ENCODE measurements at places on chromosomes 13 and 19.
A peak's percentile ranks its signal among the peaks of the same experiment; 100 is the strongest.

GRCh38 chr13:51938454-51938853 is 72.8 kb downstream of the ATP7B start:
- no peak for DNase-seq

DNA sequence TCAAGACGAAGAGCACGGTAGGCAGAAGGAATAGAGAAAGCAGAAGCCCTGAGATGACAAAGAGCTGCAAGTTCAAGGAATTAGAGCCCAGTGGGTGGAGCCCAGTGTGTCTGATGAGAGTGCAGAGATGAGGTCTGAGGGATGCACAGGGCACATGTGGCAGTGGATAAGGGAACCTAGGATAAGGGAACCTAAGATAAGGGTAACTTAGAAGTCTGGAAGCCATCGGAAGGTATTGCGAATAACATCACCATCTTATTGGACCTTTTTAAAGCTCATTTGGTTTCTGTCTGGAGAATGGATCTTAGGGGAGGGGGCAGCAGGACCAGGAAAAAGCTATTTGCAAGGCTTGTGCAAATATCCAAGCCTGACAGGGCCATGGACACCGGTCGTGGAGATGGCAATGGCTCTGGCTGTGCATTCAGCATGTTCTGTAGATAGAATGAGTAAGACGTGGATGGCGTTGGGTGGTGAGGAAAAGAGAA is 1.3 kb downstream of the FPR3 start:
- DNase-seq: no peak

DNA sequence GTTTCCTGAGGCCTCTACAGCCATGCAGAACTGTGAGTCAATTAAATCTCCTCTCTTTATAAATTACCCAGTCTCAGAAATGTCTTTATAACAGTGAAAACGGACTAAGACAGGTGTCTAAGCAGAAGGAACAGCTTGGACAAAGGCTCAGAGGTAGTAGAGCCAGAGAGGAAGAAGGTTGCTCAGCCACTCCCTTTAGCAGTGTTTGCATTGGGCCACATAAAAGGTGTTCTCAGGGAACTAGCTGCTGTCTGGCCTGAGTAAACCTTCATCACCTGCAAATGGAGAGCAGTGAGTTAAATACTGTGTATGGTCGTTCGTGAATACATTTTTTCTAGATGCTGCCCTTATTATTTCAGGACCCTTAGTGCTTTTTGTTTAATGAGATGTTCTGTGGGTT is 383.4 kb downstream of the EFNB2 start:
- DNase-seq: no peak

GRCh38 chr19:4144666-4145249 is 8.7 kb upstream of the CREB3L3 start:
- DNase-seq: no peak

GRCh38 chr13:111404746-111405145 is 84.3 kb downstream of the TEX29 start:
- DNase-seq: no peak

GRCh38 chr19:36051236-36051635 is 2.8 kb downstream of the THAP8 start:
- no peak for DNase-seq

GRCh38 chr19:39403331-39404312 is 3.0 kb upstream of the ZFP36 start:
- peak; percentile 90 for DNase-seq

DNA sequence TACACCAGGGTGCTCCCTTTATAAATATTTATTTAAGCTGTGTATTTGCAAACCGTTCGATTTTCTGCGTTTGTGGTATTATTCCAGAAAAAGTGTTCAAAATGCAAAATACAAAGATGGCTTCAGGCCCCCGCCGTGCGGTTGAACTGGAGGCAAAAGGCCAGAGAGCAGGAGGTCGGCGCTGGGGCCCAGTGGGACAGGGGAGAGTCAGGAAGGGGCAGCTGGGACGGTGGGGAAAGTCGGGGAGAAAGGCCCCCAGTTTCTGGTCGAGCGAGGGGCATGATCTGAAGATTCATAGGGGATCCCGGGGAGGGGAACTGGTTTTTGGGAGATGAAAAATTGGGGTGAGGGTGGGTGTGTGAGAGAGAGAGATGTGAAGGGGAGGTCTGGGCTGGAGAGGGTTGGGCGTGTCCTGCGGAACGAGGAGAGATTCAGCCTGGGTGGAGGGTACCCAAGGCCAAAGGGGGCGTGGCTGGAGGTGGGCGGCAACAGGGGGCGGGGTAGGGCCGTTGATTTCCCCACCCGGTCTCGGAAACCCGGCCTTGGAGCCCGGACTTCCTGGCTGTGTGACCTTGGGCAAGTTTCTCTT is 678 bp downstream of the ISOC2 start:
- no peak for DNase-seq

DNA sequence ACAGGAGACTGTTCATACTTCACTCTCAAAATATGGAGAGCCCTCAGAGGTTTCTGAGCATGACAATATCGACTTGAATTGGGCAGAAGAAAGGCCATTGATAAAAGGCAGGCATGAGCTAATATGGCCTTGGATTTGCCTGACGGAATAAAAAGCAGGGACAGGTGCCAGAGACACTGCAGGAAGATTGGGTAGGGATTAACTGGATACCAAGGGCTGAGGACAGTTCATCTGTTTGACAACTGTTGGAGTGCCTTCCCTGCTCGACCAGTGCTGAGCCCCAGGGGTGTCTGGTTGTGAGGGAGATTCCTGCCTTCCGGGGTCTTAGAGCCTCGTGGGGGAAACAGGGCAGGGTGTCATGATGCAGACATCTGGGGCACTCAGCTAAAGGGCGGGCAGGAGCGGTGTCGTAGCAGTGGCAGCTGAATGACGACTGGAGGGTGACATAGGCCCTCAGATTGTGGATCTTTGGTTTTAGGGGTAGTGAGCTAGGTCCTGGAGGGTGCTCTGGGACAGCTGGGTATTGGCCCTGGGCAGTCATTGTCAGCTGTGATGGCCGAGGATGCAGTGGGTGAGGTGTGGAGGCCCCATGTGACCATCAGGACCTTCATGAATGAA is 12.3 kb downstream of the GATAD2A start:
- DNase-seq: no peak

- DNase-seq: no peak
Measured at GRCh38 chr13:38316129-38316528, 33.5 kb upstream of the UFM1 start.

DNA sequence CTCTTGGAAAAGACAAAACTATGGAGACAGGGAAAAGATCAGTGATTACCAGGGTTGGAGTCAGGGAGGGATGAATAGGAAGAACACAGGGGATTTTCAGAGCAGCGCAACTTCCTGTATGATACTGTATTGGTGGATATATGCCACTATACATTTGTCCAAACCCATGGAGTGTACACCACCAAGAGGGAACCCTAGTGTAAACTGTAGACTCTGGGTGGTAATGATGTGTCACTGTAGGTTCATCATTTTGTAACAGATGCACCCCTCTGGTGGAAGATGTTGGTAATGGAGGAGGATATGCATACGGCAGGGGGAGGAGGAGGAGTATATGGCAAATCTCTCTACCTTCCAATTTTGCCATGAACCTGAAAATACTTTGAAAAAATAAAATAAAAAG is 68.1 kb downstream of the UFM1 start:
- DNase-seq: peak; percentile 12

GRCh38 chr13:80389073-80390038 is 48.4 kb upstream of the SPRY2 start:
- DNase-seq: no peak

GRCh38 chr19:51811344-51811743 is 16.4 kb downstream of the FPR3 start:
- DNase-seq: no peak

- DNase-seq: no peak
Measured at GRCh38 chr19:27824108-27824507, 1388.8 kb downstream of the UQCRFS1 start.

DNA sequence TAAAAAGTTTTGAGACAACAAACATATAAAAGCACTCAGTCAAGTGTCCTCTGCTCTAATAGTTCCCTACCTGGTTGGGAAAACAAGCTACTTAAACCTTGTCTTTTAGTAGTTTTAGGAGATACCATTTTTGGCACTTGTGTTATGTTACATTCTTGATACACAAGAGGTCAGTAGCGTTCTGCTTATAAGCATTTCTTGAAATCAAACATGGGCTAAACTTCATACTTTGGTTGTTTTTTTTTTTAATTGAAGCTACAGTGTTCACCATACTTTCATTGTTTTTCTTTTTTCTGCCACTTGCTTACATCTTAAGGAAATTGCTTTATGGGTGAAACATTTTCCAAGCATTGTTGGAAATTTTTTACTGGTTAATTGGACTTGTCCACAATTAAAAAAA is 12.9 kb downstream of the NHLRC3 start:
- peak; percentile 49 for DNase-seq

DNA sequence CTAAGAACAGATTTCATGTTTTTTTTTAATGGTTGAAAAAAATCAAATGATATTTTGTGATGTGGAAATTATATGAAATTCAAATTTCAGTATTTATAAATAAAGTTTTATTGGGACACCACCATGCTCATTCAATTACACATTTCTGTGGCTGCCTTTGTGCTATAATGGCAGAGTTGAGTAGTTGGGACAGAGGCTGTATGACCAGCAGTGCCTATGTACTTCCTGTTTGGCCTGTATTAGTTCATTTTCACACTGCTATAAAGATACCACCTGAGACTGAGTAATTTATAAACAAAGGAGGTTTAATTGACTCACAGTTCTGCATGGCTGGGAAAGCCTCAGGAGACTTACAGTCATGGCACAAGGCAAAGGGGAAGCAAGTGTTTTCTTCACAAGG is 33.6 kb downstream of the AKAP11 start:
- peak; percentile 3 for DNase-seq

DNA sequence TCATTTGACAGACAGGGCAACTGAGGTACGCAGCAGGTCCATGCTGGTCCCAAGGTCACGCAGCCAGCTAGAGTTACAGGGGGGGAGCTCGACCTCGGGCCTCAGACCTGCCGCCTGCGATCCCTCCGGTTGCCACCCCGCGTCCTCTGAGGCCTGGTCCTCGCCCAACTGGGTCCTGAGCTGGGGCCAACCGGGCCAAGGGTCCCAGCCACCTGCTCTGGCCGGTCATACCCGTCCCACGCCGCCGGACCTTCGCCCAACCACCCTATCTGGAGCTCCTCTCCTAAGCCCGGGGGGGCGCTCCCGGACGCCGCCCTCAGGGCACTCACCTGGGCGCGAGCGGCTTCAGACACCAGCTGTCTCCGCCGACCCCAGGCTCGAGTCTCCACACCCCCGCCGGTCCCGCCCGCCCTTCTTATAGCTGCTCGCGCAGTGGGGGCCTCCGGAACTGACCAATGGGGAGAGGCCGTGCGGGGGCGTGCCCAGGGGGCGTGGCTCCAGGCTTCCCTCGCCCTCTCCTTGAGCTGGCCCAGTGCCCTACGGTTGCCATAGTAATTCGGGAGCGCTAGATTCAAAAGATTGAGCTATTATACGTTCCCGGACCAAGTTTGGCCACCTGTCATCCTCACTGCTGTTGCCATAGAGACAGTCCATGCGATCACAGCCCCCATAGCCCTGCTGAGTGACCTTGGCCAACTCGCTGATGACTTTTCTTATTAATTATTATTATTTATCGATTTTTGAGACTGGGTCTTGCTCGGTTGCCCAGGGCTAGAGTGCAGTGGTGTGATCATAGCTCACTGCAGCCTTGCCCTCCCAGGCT is at the start of gene PLIN5:
Gene PLIN5 (minus strand): TSS at position 389 of the 823 bp plus-strand sequence. CDS start 1,150 bp downstream, outside the sequence.
- no peak for DNase-seq

GRCh38 chr19:53969366-53969765 is 6.6 kb downstream of the CACNG8 start:
- no peak for DNase-seq

DNA sequence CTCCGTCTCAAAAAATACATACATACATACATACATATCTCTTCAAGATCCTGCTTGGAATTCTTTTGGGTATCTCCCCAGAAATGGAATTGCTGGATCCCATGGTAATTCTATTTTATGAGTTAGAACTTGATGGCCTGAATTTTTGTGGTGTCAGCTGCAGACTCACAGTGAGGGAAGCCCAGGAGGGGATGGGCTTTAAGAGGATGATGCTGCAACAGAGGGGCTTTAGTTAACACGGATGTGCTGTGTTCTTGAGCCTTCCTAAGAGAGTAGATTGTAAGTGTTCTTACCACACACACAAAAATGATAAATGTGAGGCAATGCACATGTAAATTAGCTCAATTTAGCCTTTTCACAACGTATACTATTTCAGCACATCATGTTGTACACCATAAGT is 31.8 kb downstream of the CACNG6 start:
- no peak for DNase-seq

DNA sequence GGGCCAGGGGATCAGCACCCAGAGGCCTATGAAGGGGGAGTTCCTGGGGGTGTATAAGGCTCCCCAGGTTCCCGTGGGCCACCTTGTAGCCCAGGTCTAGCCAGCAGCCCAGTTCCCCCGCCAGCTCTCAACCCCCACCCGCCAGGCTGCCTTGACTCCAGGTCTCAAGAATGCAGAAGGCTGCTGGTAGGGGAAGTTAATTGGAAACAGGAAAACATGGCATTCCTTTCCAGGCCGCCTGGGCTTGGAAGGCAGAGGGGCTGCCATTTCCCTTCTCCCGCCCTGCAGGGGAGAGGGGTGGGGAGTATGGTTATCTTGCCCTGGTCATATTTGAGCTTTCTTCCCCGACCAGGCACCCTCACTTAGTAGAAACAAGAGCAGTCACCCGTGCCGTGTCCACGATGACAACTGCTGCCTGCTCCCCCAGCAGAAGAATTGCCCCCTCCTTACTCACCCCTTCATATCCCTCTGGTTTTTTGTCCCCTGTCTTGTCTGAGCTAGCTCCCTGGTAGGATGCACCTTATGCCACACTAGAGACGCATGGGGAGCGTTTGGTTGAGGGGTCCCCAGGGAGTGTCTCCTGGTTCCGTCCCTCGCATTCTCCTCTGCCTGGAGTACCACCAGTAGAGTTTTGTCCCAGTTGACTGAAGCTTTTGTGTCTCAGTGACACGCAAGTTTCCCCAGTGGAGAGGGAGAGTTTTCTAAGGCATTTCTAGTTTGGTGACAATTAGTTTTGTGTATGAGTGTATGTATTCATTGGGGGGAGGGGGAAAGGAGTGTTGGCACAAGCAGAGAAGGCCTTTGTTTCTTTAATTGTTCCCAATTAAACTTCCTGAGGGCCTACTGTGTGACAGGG is 4.5 kb downstream of the BICRA start:
- peak; percentile 68 for DNase-seq

DNA sequence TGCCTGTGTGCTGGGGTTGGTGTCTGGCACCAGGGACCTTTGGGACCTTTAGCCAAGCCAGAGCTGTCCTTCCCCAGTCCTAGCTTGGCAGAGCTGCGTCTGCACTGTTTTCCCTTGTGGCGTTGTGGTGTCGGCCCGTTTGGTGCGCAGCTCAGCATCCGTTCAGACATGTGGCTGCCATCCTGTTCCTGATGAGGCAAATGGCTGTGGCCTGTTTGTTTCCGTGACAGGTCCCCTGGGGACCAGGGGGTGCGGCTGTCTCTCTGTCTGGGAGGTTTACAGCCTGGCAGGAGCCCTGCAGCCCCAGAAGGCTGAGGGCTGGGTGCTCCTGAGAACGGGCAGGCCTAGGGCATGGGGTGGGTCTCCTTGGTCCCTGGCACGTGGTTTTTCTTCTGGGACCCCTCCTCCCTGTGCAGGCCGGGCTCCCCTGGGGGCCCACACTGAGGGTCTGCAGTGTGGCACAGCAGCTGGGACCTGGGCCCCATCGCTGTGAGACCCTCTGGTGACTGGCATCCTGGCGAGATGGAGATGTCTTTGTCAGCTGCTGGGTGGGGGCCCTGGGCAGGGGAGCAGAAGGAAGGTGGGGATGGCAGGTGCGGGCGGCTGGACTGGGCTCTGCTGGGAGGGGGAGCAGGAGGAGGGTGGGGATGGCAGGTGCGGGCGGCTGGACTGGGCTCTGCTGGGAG is 4.0 kb downstream of the SPPL2B start:
- DNase-seq: peak; percentile 69

GRCh38 chr19:37975596-37976515 is 68.8 kb downstream of the SIPA1L3 start:
- DNase-seq: no peak
